ENCODE measurements at places on chromosomes 2 and 18.

DNA sequence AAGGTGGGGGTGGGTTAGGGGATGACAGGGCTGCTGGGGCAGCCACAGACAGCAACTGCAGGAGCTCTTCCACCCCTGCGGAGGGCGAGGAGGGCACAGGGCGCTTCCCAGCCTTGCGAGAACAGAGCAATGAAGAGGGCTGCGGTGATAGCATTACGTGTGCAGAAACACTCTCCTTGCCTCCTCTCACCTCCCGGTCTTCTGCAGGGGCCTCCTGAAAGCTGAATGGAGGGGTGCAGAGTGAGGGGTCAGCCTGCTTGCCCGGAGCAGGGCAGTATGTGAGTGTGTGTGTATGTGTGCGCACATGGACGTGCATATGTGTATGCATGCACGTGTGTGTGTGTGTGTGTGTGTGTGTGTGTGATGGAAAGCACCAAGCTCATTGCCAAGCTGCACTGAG, 29.5 kb upstream of the IL1R2 start:
- no peak for DNase-seq

GRCh38 chr2:60567919-60568768, 14.7 kb upstream of the BCL11A start:
- no peak for DNase-seq

DNA sequence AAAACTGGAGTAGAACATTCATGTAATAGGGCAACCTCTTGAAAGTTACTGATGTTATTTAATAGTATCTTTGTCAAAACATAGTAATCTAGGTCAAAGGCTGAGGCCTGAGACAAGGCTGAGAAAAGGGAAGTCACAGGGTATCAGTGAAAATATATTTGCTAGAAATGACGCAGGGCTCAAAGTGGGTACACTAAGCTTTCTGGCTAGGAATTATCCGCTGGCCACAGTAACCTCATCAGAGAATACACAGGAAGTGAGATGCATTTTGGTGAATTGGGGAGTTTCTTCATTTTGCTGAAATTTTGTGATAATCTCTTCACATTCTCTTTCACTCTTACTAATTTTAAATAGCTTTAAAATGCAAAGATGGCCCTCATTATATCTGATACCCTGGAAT, 206.8 kb downstream of the OTX1 start:
- DNase-seq: no peak

DNA sequence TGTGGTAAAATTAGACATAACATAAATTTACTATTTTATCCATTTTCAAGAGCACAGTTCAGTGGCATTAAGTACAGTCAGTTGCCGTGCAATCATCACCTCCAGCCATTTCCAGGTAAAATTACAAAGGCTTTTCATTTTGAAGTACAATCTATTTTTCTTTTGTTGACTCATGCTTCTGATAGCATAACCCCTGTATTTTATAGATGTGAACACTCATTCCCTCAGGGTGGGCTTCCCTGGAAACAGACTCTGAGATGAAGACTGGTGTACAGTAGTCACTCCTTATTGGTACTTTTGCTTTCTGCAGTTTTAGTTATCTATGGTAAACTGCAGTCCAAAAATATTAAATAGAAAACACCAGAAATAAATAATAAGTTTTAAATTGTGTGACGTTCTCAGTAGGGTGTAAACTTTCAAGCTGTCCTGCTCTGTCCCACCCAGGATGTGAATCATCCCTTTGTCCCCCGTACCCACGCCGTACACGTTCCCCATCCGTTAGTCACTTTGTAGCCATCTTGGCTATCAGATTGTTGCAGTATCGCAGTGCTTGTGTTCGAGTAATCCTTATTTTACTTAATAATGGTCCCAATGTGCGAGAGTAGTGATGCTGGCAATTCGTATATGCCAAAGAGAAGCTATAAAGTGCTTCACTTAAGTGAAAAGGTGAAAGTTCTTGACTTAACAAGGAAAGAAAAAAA, 41.1 kb upstream of the NAB1 start:
- no peak for DNase-seq

- no peak for DNase-seq
These were observed 1.1 kb downstream of the VAMP8 start for GRCh38 chr2:85578243-85579180.

- DNase-seq: no peak
These were observed 165.0 kb downstream of the ANTXR1 start for GRCh38 chr2:69177785-69178636.

- DNase-seq: no peak
These were observed 318.2 kb upstream of the NRXN1 start for GRCh38 chr2:51350100-51350499.

DNA sequence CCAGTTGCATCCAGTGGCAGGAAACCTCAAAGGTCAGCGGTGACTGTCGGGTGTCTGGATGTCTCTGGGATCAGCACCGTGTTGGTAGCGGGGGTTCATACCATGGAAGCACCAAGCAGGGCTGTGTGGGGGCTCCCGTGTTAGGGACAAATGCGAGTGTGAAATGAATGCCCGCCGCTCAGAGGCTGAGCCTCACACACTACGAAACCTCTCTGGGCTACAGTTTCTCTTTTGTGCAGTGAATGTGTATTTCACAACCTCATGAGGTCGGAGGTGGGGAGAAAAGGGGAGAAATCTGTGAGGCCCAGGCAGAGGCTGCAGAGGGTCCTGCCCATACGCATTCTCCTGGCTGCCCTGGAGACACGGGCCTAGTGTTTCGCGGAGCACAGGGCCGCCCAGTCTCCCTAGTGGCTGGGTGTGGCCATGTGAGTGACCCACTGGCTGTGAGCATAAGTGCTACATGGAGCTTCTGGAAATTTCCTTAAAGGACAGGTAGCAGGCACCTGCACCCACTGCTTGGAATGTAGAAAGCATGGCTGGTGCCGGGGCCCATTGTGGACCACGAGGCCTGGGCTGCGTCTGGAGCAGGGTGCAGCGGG, 138.0 kb upstream of the GLI2 start:
- no peak for DNase-seq

GRCh38 chr2:117118994-117119393, 695.5 kb upstream of the DDX18 start:
- no peak for DNase-seq

- no peak for DNase-seq
These were observed 443.9 kb upstream of the MYT1L start for GRCh38 chr2:2775018-2775417.

- DNase-seq: no peak
These were observed 8.0 kb downstream of the UGT1A1 start for GRCh38 chr2:233768076-233768475.

GRCh38 chr2:97663626-97663961, 250 bp downstream of the ACTR1B start:
- DNase-seq: no peak

DNA sequence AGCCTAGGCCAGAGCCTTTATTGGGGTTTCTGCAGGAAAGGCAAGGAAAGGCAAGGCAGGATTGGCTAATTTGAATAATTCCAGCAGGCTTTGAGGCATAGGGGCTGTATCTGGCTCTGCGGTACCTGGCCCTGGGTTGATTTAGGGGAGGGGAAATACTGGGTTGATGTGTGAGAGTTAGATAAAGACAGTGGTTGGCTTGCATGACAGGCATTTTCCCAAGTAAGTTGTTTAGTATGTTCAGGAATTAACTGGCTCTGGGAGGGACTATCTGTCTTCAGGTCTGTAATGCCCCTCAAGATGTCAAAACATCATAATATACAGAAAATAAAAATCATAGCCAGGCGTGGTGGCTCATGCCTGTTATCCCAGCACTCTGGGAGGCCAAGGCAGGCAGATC, 98.7 kb downstream of the UBR3 start:
- no peak for DNase-seq

DNA sequence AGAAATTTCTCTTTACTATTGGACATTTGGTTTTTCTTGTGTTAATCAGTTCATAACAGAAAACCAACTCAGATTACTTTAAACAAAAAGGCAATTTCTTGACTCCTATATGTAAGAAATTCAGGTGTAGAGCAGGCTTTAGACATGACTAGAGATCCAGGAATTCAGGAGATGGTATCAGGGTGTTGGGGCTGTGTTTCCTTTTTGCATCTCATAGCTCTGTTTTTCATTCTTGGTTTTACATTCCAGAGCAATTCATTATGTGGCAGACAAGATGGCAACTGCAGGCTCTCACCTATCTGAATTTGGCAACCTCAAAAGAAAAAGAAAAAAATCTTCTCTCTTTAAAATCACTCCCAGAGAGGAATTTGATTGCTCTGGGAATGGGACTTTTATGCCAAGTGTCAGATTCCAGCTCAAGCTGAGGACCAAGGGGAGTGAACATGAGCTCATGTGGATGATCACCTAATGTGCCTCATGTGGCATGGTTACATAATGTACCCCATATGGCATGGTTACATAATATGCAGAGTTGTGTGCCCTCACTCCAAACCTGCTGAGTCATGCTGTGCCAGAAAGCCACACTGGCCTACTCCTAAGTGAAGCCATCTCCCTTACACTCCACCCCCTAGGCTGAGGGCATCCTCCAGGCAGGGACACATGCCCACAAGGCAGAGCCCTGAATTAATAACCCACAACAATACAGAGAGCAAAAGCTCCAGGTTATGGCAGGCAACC, 282.7 kb downstream of the MBD2 start:
- no peak for DNase-seq

DNA sequence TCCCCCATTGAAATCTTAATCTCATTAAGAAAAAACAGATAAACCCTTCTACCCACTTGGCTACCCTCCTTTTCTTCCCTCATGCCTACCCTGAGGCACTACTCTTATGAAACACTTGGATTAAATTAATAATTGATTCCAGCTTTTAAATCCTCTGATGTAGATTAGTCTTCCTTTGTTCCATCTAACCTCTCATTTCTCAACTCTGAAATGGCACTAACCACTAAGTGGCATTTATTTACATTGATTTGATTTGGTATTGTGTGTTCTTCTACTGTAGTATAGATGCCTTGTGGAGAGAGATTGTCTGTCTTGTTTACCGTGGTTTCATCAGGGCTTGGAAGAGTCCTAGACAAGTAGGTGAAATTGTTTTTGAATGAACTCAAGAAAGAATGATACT, 26.7 kb downstream of the ITGA4 start:
- no peak for DNase-seq

GRCh38 chr2:241410739-241411176, 54.7 kb downstream of the FARP2 start:
- no peak for DNase-seq

GRCh38 chr2:154992826-154993225, 294.3 kb downstream of the KCNJ3 start:
- no peak for DNase-seq

- no peak for DNase-seq
These were observed 19.1 kb downstream of the MXD1 start for GRCh38 chr2:69933839-69934613.

GRCh38 chr2:67342394-67342793, 54.7 kb upstream of the ETAA1 start:
- no peak for DNase-seq

DNA sequence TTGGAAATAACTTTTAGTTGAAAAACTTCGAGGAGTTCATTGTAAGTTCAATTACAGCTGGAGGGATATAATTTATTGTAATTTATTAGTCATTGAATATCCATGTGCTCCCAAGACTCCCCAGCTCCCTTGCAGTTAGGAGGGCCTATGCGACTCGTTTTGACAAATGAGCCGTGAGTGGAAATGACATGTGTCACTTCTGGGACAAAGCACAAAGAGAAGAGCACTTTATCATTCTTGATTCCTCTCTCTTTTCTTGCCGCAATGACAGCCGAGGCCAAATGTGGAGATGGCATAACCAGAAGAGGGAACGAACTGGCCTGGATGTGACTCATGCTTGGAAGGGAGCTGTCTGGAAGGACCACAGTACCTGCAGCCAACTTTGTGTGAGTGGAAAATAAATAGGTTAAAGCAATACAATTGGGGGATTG, 44.2 kb upstream of the ITSN2 start:
- DNase-seq: no peak

DNA sequence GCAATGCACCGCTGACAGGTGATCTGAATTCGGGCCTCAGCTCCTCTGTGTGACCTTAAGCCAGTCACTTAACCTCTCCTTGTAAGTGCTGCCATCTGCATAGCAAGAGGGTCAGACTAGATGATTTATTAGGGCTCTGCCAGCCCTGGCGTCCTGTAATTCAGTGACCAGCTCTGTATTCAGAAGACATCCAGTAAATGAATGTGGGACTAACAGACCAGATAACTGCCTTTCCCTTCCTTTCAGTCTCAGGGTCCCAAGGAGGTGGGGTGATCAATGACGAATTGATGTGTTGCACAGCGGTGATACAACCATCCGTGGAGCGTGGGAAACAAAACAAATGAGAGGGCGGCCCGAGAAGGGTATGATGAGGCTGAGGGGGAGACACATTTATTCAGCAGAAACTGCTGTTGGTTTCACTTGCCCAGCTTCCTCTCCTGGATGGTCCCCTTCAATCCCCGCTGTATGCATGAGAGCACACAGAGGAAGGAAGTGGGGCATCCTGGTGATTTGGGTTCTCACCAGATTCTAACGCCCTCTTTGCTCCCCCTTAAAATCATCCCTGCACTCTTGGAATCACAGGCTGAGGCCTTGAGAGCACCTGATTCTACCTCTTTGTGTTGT, 92.8 kb downstream of the VIT start:
- no peak for DNase-seq

DNA sequence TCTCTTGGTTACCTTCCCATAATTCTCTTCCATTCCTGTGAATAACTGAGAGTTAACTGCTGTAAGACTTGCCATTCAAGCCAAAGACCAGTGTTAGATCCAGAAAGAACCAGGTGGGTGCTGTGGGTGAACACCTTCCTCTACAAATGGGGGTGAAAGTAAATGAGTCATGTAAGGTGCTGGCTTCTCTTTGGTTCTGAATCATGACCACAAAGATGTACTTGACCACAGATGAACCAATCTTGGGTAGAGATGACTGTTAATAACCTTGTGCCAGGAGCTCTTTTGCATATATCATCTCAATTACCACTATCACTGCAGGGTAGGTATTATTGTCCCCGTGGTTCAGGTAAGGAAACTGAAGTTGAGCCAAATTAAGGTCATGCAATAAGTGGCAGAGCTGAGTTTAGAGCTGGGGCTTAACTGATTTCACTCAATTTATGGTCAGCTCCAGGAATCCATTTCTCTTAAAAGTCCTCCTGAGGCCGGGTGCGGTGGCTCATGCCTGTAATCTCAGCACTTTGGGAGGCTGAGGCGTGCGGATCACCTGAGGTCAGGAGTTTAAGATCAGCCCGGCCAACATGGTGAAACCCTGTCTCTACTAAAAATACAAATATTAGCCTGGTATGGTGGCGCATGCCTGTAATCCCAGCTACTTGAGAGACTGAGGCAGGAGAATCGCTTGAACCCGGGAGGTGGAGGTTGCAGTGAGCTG, 244.9 kb upstream of the CXCR4 start:
- DNase-seq: no peak

- no peak for DNase-seq
These were observed 3.0 kb downstream of the ACOXL start for GRCh38 chr2:110735366-110735765.

DNA sequence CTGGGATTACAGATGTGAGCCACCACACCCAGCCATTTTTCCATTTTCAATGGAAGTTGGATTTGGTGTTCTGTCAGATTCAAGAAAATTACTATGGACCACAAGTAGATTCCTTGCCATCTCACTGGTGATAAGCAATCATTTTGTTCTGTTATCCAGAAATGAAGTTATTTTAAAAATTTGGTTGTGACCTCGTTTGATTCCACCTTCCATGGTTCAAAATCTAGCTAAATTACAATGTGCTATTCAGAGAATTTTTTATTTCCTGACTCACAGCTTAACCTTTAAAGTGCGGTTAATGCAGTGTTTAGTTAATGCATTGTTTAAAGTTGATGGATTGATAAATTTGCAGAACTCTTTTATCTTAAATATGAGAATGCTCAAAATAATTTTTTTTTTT, 243.2 kb upstream of the BOD1L2 start:
- DNase-seq: no peak

GRCh38 chr18:48963586-48964470, 13.1 kb upstream of the SMAD7 start:
- no peak for DNase-seq

All from cortex of kidney (tissue), 1 donor.